ENCODE measurements at places on chromosomes 2 and 18.

DNA sequence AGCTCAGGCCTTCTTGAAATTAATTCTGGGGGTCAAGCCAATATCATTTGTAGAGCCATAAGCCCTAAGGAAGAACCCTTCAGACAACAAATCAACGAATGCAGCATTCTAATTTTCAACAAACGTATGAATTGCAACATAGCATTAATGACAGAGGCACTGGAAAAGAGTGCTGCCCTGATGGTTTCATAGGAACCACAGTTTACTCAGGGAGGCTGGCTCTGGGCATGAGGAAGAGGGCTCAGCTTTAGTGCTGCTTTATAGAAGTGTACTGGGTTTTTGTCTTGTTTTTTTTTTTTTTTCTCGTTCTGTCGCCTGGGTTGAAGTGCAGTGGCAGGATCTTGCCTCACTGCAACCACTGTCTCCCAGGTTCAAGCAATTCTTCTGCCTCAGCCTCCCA, 36.1 kb upstream of the CAB39 start:
- DNase-seq, result no peak

- DNase-seq, result no peak
Observed at GRCh38 chr2:230077851-230078547, 9.3 kb upstream of the SLC16A14 start.

DNA sequence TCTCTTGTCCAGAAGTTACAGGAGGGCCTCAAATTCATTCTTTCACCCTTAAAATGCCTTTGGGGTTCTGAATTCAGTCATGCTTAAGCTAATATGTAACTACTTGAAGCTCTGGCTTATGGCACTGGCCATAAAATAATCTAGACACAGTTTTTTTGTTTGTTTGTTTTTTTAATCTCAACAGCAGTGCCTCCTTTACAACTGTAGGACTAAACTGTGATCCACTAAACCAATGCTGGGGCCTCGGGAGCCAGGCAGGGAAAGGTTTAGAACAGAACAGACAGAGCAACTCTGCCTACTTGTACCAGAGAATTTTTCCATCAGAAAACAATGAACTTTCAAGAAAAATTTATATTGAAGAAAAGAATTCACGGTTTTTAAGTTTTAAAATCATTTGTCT, 1.7 kb downstream of the STAM2 start:
- DNase-seq, result no peak

- no peak for DNase-seq
Observed at GRCh38 chr2:63189026-63189425, 138.4 kb downstream of the OTX1 start.

DNA sequence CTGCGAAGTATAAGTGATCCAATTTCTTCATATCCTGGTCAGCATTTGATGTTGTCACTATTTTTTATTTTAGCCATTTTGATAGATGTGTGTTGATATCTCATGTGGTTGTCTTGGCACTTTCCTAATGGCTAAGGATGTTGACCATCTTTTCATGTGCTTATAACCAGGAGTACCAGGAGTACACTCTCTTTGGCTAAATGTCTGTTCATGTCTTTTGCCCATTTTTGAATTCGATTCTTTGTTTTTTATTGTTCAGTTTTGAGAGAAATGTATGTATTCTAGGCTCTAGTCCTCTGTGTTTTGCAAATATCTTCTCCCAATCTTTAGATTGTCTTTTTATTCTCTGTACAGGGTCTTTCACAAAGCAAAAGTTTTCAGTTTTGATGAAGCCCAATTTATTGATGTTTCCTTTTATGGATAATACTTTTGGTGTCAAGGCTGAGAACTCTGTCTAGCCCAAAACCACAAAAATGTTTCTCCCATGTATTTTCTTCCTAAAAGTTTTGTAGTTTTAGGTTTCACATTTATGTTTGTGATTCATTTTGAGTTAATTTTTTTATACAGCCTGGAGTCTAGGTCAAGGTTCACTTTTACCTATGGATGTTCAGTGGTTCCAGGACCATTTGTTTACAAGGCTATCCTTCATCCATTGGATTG, 65.4 kb downstream of the SDC1 start:
- DNase-seq, result no peak

- no peak for DNase-seq
Observed at GRCh38 chr2:98172951-98173350, 86.0 kb downstream of the VWA3B start.

- DNase-seq, result no peak
Observed at GRCh38 chr2:73979021-73979420, 5.7 kb upstream of the TET3 start.

- DNase-seq, result no peak
Observed at GRCh38 chr2:28454016-28454930, 41.6 kb upstream of the PLB1 start.
